ENCODE measurements at places on chromosomes 16 and 17. TPM values are rescaled to one million over a fixed set of nuclear protein-coding genes. Genes with fewer than 3 reads are reported as not detected.

MC1R gene
- 1.9 TPM for polyA plus RNA-seq

PYY gene
- polyA plus RNA-seq = 0.26 TPM

IL34 gene
- polyA plus RNA-seq = 0.67 TPM

DOC2A gene
- 1.6 TPM for polyA plus RNA-seq

PGS1 gene
- polyA plus RNA-seq = 38.8 TPM

DNA sequence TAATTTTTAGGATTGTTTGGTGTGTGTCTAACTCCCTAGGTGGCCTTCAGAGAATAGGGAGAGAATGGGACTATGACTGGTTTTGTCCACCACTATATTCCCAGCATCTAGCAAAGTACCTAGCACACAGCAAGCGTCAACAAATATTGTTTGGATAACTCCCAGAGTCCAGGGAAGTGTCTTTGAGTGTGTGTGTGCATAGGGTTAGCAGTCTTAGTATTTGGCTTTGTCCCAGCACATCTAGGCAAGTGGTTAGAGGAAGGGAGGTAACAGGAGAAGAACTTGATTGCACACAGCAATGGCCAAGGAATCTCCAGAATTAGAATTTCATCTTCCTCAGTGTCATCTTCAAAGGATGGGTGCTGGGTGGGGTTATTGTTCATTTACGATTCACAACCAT, 385.4 kb upstream of the CDH5 start:
- DNase-seq = no peak

GRCh38 chr16:26992666-26993349, 73.9 kb upstream of the C16orf82 start:
- DNase-seq = no peak

- no peak for DNase-seq
Measured at GRCh38 chr16:80924372-80924978, 82.2 kb downstream of the CMC2 start.

SBK1 gene
- polyA plus RNA-seq = 15.4 TPM

TP53TG3F gene
- polyA plus RNA-seq = not detected

DNA sequence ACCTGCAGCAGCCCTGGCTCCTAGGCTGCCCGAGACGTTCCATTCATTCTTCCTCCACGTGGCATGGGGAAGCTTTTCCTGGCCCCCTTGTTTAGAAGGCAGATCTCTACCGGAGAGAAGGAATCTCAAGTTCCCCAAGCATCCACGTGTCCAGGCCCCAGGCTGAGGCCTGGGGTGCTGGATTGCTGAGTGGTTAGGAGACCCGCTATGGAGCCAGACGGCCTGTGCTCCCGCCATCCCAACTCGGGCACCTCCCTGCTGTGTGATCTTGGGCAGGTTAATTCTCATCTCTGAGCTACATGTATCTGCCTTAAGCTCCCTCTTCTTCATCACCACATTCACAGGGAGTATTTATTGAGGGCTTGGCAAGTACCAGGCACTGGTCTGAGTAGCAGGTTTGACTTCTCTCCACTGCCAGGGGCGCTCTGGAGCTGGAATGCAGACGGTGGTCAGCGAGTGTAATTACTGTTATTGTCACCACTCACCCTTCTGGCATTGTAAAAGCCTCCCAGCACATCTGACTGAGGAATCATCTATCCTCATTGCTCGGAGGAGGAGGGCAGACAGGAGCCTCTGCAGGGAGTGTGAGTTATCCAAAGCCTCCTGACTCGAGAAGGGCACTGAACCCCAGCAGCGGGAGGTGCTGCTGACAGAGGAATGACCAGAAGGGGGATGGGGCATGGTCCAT, 1.1 kb upstream of the ADGRG1 start:
- DNase-seq = no peak

GRCh38 chr16:79562166-79562823, 38.2 kb downstream of the MAF start:
- DNase-seq = no peak

DNA sequence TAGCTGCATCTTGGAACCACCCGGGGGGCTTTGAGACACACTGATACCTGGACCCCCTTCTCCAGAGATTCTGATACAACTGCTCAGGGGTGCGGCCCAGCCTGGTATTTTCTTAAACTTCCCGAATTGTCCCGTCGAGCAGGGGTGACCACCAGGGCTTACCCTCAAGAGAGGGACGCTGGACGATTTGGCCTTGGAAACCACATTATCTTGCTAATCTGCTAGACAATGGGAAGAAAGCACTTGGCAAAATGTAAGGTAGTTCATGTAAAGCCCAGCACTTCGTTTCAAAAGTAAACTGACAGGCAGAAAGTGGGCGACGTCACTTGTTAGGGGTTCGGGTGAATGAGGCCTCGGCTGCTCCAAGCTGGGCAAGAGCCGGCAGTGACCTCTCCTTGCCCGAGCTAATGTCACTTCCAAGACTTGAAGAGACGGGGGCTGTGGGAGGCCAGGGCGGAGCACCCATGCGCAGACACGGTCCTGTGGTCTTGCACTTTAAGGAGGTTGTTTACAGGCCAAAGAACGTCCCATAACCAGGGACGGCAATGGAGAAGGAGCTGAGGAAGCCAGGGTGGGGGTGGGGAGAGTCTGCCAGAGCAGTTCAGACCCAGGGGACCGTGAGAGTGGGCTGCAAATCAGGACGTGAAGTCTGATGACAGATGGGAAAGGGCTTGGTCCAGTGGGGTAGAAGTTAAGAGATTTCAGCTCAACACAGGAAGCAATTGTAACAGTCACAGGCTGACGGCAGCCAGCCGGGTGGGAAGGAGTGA, 152.7 kb upstream of the GSE1 start:
- DNase-seq = no peak

GRCh38 chr16:86869288-86870022, 291.1 kb downstream of the FOXL1 start:
- DNase-seq = no peak

DNA sequence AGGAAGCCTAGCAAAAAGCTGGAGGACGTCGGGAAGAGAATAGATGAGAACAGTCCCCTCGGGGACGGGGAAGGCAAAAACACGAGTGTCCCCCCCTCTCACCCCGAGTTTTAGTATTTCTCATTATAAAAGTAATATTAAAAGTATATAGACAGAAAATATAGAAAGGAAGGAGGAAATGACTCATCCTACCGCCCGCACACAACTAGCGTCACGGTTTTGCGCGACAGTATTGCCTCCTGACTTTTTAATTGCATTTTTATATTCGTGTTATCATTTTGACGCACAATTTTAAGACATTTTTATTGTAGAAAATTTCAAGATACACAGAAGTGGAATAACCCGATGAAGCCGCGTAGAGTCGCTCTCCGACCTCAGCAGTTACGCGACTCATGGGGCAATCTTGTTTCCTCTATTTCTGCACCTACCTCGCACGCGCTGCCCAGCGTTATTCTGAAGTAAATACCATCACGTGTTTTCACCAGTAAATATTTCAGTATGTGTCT, 652 bp upstream of the SLC25A19 start:
- no peak for DNase-seq

DNA sequence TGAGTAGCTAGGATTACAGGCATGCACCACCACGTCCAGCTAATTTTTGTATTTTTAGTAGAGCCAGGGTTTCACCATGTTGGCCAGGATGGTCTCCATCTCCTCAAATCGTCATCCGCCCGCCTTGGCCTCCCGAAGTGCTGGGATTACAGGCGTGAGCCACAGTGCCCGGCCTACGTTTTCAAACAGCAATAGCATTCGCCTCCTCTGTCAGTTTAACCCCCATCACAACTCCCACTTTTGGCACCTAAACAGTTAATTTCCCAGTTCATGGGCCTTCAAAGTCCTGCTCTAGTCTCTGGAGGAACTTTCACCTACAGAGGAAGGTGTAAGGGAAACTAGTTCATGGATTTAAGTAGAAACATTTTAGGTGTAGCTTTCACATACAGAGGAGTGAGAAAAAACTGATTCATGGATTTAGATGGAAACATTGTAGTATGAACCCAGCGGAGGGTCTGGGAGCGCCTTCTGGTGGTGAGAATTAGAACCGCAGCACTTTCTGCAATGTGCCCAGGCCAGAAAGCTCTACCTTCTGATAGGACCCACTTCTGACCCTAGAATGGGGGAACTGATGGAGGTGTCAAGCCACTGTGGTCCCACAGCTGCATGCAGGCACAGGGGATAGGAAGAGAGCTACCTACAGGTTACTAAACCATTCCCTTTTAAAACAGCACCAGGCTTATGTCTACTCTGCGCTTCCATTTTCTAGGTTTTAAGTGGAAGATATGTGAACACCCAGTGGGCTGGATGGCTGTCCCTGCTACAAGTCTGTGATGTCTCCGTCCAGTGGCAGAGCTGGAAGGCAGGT, 12.0 kb upstream of the MEOX1 start:
- no peak for DNase-seq

DNA sequence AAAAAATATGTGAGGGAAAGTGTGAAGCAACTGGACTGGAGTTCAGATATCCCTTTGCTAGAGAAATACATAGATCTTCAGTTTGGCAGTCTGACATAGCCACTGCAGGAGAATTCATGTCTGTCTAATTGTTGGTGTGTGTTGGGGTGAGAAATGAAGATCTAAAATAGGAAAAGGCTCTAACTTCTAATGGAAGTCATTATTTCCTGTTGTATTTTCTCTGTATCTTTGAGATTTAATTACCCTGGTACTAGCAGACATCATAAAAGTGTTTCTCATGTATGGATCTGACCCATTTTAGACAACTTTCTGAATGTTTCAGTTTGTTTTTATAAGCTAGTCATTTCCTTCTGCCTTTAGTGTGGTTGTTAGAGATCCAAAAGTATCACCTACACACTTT, 128.3 kb downstream of the NLK start:
- no peak for DNase-seq

- no peak for DNase-seq
Measured at GRCh38 chr17:30568117-30568430, 90.9 kb downstream of the GOSR1 start.

NPW gene
- 3.9 TPM for polyA plus RNA-seq

PRSS27 gene
- 1.7 TPM for polyA plus RNA-seq

DNA sequence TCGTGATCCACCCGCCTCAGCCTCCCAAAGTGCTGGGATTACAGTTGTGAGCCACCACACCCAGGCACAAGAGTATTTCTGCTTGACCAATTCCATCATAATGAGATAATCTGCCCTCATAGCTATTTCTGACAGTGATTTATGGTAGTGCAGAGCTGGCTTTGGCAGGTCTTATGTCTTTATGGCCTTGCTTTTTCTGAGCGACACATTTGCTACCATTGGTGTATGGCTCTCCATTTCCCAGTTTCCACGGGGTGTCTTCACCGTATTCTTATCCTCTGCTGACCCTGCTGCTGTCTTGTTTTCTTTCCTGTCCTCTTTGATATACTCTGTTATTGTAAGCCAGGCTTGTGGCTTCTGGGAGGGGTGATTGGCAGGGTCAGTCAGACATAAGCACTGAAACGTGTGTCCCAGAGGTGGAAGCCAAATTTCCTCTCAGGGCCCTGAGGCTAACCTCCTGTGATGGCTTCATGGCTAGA, 161.1 kb upstream of the TBX2 start:
- no peak for DNase-seq

GFAP gene
- 1.1 TPM for polyA plus RNA-seq

GRCh38 chr17:35878361-35878760, 1.8 kb downstream of the CCL5 start:
- DNase-seq = no peak

ZNF469 gene
- 1.0 TPM for polyA plus RNA-seq

- DNase-seq = no peak
Measured at GRCh38 chr17:10013365-10014112, 108.5 kb upstream of the RCVRN start.

DNA sequence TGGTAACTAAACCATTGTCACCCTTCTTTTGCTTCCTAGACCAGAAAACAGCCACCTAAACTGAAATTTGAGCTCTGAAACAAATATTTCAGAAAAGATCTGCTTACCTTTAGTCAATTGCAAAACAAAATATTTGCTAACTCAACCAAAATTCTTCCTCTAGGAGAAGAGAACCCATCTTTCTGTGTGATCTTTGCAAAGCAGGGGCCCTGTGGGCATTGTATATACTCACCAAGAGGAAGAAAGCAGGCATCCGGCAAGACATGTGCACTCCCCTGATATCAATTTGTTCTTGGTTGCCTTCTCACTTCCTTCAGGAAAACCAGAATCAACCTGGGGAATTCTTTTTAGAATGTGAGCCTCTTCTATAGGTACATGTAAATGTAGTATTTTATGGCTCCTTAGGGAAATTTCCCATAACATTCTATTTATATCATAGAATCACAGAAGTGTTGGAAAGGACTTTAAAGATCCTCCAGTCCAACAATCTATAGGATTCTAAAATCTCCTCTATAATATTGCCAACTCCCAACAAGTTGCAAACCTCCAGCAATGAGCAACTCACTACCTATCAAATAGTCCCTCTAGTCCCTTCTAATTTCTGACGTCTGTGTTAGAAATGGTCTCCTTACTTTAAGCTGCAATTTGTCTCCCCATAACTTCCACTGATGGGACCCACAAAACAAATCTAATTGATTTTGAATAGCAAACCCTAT, 966 bp downstream of the SLFN14 start:
- DNase-seq = no peak

ABCA9 gene
- 2.4 TPM for polyA plus RNA-seq

- DNase-seq = no peak
Measured at GRCh38 chr17:79246225-79247190, 171.9 kb downstream of the ENGASE start.

DNA sequence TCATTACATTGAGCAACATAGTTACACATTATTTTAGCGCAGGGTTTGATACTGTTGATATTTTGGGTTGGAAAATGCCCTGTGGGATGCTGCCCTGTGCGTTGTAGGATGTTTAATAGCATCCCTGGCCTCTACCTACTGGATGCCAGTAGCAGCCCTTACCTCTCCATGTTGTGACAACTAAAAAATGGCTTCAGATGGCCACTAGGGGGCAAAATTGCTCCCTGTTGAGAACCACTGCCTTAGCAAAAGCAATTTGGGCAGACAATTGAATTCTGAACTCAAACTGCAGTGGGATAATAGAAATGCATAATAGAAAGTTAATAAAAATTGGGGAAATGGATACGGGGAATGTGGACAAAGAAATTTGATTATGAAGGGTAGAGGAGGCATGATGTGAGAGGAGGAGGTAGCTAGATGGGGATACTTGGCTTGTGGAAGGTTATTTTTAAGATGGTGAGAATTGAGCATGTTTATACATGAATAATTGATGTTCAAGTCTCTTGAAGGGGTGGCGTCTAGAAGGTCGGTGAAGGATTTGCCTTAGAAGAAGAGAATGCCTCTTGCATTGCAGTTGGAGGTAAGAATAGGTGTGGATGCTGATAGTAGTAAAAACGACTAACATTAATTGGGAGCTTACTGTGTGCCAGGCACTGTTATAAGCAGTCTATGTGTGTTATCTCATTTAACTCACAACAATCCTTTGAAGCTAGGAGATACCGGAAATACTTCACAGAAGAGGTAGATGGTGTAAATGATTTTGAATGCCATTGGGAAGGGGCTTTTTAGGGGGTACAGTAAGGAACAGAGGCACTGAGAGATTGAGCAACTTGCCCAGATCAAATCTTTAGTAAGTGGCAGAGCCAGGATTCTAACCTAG, 19.0 kb downstream of the HEATR9 start:
- peak; percentile 54 for DNase-seq

YBX2 gene
- polyA plus RNA-seq = 3.1 TPM

CHRNE gene
- polyA plus RNA-seq = 1.4 TPM

PRSS33 gene
- 0.33 TPM for polyA plus RNA-seq
